T-helper 9 cell (primary cell): ENCODE measurements at places on chromosomes 11 and 22.

GRCh38 chr11:11743216-11743615 is 98.6 kb upstream of the USP47 start:
- no peak for DNase-seq

- DNase-seq, result no peak
Measured at GRCh38 chr22:31139866-31140716, at the start of gene PLA2G3. Gene PLA2G3 (minus strand): TSS chr22:31140508. CDS start chr22:31140354, 154 bp downstream.

DNA sequence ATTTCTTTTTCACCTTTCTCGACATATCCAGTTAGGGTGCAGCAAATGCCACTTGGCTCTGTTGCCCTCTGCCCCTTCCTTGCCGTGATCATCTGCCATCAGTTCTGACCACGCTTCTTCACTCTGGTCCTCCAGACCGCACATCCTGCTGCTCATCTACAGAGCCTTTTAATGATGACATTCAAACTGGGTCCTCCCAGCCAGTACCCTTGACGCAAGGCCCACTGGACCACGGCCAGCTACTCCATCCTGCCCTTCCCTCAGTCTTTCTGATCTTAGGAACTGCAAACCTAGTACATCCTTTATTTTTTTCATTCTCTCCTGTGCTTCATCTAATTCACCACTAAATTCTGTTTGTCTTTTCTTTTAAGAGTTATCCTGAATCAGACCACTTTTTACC is 551.8 kb downstream of the NTM start:
- DNase-seq, result no peak

GRCh38 chr11:46112961-46113607 is 8.2 kb downstream of the PHF21A start:
- no peak for DNase-seq

DNA sequence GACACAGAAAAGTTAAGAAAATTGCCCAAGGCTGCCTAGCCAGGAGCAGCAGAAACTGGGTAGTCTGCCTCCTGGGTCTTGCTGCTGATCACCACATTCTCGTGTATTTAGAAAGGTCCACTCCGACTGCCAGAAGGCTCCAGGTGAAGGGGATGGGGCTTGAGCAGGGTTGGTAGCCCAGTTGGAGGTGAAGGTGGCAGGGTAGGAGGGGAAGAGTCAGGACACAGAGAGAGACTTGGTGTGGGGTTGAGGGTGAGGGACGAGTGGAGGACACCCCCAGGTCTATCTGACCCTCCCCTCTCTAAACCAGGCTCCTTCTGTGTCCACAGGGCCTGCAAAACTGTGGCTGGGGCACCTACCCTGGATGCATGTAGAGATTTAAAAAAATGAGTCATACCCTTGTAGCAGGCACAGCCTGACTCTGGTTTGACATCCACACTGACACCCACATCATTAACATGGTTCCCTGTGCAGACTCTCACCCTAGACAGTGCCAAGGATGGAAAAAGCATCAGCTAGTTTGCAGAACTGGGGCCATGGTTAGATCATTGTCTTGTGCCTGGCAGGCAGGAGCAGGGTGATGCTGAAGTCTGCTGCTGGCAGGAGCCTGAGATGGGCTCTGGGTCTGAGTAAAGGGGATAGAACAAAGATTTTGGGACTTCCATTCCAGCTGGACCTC is 273.2 kb downstream of the TENM4 start:
- no peak for DNase-seq

GRCh38 chr22:46262449-46263215 is 511 bp downstream of the PKDREJ start:
- no peak for DNase-seq
